ENCODE measurements at places on chromosomes 3 and 15.

- DNase-seq: no peak
Measured at GRCh38 chr3:82030916-82031315, 269.5 kb upstream of the GBE1 start.

DNA sequence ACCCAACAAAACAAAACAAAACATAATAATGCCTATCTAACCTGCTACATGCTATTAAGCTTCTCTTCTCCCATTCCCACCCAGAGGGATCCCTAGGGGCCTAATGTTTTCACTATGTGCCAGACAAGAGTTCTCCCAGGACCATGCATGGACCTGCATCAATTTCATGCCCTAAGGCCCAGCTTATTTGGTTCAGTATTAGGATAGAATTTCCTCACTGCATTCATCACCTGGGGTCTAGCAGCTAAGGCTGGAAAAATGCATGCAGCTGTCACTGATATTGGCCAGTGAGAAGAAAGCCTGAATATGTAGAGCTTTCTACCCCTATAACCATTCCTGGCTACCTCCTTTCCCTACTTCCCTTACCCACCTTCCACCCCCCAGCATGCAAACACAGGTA, 2.0 kb upstream of the HCLS1 start:
- DNase-seq: no peak

DNA sequence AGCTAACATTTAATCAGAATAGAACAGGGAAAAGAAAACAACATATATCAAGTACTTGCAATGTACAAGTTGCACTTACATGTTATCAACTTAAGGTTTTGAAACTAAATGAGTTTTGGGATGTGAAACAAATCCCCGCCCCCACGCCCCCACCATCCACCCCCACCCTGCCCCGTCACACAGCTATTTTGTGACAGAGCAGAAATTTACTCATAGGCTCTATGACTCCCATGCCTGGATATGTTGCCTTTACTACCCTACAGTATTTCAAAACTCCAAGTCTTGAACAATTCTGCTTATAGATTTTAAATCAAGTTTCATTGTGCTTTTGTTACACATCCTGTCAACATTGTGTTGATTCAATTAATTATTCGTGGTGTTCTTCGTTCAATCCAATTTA, 18.1 kb upstream of the IL1RAP start:
- no peak for DNase-seq

GRCh38 chr3:34012102-34012461, 213.7 kb downstream of the PDCD6IP start:
- DNase-seq: no peak

- no peak for DNase-seq
Measured at GRCh38 chr3:140748903-140749302, 71.0 kb downstream of the TRIM42 start.

DNA sequence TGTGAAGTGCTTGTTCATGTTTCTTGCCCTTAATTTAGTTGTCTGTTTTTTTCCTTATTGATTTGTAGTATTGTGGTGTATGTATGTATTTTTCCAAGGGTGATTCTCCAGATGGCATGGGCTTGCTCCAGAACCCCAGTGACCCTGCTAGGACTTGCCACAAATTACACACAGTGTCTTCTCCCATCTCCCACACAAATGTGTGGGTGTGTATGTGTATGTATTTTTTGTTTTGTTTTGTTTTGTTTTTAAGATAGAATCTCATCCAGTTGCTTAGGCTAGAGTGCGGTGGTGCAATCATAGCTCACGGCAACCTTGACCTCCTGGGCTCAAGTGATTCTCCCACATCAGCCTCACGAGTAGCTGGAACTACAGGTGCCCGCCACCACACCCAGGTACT, 36.2 kb upstream of the ARID3B start:
- DNase-seq: no peak

DNA sequence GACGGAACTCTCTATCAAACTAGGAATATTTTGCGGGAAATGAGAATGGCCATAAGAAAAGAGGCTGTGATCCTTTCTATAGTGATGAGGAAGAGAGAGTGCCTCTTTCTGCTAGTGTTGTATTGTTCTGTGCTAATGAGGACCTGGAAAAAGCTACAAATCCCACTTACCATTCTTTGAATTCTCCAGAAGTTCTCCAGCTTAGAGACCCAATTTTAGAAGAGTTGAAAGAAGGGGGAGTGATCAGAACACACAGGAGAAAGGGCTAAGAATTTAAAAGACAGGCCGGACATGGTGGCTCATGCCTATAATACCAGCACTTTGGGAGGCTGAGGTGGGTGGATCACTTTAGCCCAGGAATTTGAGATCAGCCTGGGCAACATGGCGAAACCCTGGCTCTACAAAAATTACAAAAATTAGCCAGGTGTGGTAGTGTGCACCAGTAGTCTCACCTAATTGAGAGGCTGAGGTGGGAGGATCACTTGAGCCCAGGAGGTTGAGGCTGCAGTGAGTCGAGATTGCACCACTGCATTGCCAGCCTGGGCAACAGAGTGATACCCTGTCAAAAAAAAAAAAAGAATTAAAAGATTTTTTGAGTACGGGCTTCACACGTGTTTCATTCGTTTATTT, 126.9 kb downstream of the IQCH start:
- no peak for DNase-seq

- no peak for DNase-seq
Measured at GRCh38 chr3:157384491-157384890, 52.2 kb upstream of the PTX3 start.

DNA sequence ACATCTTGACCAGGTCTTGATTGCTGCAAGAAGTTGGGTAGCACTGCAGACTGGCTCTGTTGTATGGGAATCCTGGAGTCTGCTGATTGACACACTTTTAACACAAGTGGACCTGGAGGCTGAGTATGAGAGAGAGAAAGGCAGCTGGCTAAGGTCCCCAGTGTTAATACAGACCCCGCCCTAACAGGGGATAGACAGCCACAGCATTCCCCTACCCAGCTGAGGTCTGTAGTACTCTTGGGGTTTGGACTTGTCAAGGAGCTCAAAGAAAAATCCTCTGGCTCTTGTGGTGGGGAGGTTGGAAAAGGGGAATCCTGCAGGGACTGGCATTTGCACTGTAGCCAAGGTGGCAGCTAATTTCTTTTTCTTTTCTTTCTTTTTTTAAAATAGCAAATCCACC, 192.7 kb downstream of the ZNF621 start:
- no peak for DNase-seq

DNA sequence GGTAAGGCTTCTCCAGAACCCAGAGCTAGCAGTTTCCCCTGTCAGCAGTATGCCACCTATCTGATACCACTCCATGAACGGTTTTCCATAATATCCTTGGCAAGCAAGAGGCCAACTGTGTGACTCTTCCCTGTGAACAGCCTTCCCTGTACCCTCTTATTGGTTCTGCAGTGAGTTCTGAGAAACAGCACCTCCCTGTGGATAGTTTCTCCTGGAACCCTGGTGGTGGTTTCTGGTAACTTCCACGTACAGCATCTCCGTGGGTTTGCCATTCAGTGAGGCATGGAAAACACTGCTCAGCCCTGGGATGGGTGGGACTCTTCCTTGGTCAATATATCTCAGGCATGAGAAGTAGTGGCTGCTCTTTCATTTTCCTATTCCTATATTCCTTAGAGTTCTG, 19.4 kb upstream of the SERPINI2 start:
- DNase-seq: no peak

Data from CD4-positive, alpha-beta T cell treated with Interleukin-2 at 100 ng/mL for 4 hours (primary cell).